Foreskin keratinocyte (primary cell): ENCODE measurements at places on chromosomes 2 and 18. TPM values are rescaled to one million over a fixed set of nuclear protein-coding genes. Genes with fewer than 3 reads are reported as not detected.

- peak; percentile 32 for DNase-seq
Measured at GRCh38 chr2:37982147-37982582, 57.1 kb downstream of the RMDN2 start.

KRCC1 gene
- 17.1 and 18.9 TPM in 2 replicates for polyA plus RNA-seq

DNA sequence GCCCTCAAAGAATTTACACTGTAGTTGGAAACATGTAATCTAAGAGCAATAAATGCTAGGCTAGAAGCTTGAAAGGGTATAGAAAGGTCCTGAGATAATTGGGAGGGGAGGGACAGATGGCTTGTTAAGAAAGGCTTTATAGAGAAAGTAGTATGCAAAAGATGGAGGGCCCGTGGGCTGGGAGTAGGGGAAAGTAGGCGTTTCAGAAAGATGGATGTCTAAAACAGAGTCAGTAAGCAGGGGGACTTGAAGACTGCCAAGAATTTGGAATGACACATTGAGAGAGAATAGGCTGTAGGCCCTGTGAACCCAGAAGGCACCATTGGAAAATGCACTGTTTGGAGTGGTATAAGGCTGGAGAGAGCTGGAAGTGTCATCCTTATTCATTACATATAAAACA is 822 bp downstream of the PSMG2 start:
- DNase-seq, result no peak

- no peak for DNase-seq
Measured at GRCh38 chr18:25517881-25518715, 166.1 kb upstream of the ZNF521 start.

- peak; percentile 47 for DNase-seq
Measured at GRCh38 chr2:217162533-217162932, 302.7 kb upstream of the TNP1 start.

DNA sequence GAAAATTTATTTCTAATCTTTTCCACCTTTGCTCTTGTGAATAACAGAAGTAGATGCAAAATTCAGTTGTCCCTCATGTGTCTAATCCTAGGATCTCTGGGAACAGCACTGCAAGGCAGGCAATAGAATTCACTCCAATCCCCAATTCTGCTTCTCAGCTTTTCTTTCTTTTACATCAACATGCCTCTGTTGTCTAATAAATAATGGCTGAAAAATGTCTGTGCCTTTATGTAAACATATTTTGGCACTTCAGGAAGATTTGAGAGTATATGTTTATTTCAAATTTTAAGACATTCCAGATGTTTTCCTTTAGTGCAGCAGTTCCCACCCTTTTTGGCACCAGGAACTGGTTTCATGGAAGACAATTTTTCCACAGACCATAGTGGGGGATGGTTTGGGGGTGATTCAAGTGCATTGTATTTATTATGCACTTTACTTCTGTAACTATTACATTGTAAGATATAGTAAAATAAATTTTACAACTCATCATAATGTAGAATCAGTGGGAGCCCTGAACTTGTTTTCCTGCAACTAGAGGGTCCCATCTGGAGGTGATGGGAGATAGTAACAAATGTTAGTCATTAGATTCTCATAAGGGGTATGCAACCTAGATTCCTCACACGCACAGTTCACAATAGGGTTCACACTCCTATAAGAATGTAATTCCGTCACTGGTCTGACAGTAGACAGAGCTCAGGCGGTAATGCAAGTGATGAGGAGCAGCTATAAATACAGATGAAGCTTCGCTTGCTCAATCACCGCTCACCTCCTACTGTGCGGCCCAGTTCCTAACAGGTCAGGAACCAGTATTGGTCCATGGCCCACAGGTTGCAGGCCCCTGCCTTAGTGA is 590.3 kb upstream of the CNTNAP5 start:
- DNase-seq, result no peak

COL3A1 gene
- 0.03 and 0.06 TPM in 2 replicates for polyA plus RNA-seq

CTNNA2 gene
- not detected in 2 replicates for polyA plus RNA-seq

FIGN gene
- 0.57 and 0.95 TPM in 2 replicates for polyA plus RNA-seq

- DNase-seq, result no peak
Measured at GRCh38 chr2:8115456-8115855, 566.4 kb upstream of the ID2 start.

GRCh38 chr2:180734382-180734781 is 246.0 kb upstream of the UBE2E3 start:
- no peak for DNase-seq

GRCh38 chr2:45169339-45170190 is 160.3 kb upstream of the SIX2 start:
- DNase-seq, result no peak

DNA sequence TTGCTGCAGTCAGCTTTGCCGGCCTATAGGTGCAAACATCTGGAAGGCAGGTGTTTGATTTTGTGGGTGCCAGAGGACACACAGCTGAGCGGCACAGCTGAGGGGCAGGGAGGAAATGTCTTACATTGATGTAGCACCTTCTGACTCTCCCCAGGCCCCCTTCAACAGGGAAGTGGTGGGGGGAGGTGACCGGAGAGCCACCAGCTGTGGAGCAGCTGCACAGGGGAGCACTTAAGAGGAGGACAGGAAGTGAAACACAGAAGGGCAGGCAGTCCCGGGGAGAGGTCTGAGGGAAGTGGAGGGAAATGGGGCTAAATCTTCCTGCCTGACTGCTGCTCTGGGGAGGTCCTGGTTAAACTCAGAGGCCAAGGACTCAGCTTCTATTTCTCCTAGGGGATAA is 409.1 kb downstream of the TNS1 start:
- DNase-seq, result no peak

DNA sequence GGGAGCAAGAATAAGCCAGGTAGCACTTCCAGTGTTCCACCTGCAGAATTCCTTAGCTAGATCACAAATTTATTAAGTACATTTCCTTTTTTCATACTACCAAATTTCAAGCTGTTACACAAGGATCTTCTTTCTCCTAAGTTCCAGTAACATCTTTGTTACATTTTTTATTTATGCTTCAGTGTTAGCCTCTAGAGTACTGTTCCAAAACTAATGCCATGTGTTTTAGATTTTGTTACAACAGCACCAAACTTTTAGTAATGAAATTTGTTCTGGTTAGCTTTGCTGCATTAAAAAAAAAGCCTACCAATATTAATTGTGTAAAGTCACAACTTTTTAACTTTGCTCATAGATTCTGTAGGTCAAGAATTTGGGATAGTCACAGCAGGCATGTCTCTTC is 161.1 kb downstream of the CAMKMT start:
- DNase-seq, result no peak
